Endothelial cell of umbilical vein (primary cell): ENCODE measurements at places on chromosomes 5 and 9. TPM values are rescaled to one million over a fixed set of nuclear protein-coding genes. Genes with fewer than 3 reads are reported as not detected.

The COL15A1 gene
- 0.05 TPM in 1 of 2 replicates, not detected in the other for total RNA-seq

The ROR2 gene
- total RNA-seq: not detected in 2 replicates

The CATSPER3 gene
- 0.71 TPM in 1 of 2 replicates, not detected in the other for total RNA-seq

The PIK3R1 gene
- total RNA-seq: 27.5 and 30.0 TPM in 2 replicates
